ENCODE measurements at places on chromosomes 16 and 17. TPM values are rescaled to one million over a fixed set of nuclear protein-coding genes. Genes with fewer than 3 reads are reported as not detected.

Gene OR4D1
- not detected for total RNA-seq

Gene AANAT
- total RNA-seq = not detected

Gene SLC6A4
- total RNA-seq = 1.1 TPM

Gene CA4
- total RNA-seq = not detected

Gene INCA1
- total RNA-seq = 1.7 TPM

Gene ABCA10
- 0.74 TPM for total RNA-seq

Gene ZSCAN10
- total RNA-seq = 0.09 TPM

Gene KCNJ2
- total RNA-seq = 26.8 TPM

Gene MEOX1
- total RNA-seq = 1.8 TPM

Gene ASIC2
- 3.5 TPM for total RNA-seq

Gene CBX2
- 48.6 TPM for total RNA-seq

Gene KRTAP4-9
- not detected for total RNA-seq

Gene PRR35
- not detected for total RNA-seq

Gene NPW
- total RNA-seq = 16.1 TPM

Gene ARHGAP44
- 11.7 TPM for total RNA-seq

Gene TBC1D3L
- total RNA-seq = 59.1 TPM

Gene SYCE1L
- 21.3 TPM for total RNA-seq

DNA sequence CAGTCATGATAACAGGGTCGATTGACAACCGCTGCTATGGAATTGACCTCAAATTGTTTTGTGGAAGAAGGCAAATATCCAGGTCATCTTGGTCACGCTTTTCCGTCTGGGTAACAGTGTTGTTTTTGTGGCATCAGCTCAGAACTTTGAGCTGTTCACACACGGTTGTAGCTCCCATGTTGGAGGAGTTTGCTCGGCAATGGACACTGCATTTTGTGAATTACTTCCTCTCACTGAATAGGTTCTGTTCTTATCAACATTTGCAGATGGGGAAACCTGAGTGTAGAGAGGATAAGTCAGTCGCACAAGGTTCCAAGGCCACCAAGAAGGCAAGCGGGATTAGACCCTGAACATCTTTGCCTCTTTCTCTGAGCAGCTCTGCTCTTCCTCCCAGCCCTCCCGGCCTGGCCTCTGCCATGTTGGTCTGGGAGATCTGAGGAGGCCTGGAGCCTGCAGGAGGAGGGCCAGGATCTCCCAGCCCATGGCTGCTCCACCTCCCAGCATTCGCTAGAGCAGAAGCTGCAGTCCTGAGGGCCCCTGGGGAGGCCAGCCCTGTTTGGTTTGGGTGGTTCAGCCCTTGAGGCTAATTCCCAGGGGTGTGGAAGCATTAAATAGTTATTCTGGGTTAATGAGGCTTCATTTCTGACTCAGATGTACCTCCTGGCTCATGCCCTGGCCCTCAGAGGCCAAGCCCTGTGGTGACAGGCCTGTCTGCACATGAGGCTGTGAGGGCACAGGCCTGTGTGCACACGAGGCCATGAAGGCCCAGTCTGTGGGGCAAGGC lies 154.1 kb upstream of the PLCG2 start:
- peaks cover 4% of the 10 kb centered on the region for H3K36me3 ChIP-seq
- no peaks in the 10 kb centered on the region for H3K27me3 ChIP-seq
- peaks cover 18% of the 10 kb centered on the region for H3K4me1 ChIP-seq
- no peak overlapping the region for H3K4me3 ChIP-seq
- peak overlapping the region; percentile 75 for H3K27ac ChIP-seq

- no peaks in the 10 kb centered on the region for H3K4me1 ChIP-seq
- no peak for DNase-seq
- no peak overlapping the region for H3K27ac ChIP-seq
- no peak overlapping the region for H3K4me3 ChIP-seq
- peaks cover 16% of the 10 kb centered on the region for H3K27me3 ChIP-seq
Measured at GRCh38 chr16:75947626-75948239, 221.4 kb upstream of the CPHXL start.

DNA sequence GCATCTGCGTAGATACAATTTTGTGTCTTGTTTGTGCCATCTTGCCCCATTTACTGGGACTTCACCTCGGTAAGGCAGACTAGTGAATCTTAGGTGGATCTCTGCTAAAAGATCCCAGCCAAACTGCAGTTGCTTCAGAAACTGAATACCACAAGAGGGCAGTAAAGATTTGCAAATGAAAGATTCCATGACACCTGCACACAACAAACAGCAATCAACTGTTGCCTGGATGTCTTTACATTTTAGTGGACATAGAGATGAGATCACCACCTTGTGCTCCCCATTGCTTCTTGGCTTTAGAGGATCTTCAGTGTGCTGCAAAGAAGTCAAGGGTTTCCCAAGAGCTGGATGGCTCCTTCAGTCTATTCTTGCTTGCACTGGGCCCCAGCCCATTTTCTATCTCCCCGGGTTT lies 119.2 kb upstream of the CACNG5 start:
- no peak overlapping the region for H3K4me3 ChIP-seq
- no peaks in the 10 kb centered on the region for H3K36me3 ChIP-seq
- H3K4me1 ChIP-seq = peaks cover 21% of the 10 kb centered on the region
- DNase-seq = no peak

DNA sequence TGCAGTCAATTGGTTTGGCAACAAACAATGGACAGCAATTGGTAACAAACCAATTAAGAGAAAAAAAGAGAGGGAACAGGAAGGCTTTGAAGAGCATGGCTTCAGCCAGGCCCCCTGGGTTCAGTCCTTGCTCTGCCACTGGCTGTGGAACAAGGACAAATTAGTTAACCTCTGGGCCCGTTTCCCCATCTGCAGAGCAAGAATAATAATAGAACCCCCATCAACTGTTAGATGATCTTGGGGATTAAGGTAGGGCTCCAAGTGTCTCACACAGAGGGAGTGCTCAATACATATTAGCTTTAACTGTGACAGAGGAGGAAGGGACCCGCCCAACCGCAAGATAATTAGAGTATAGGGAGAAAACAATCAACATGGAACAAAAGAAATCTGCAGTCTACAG lies 55.2 kb downstream of the PECAM1 start:
- no peaks in the 10 kb centered on the region for H3K36me3 ChIP-seq
- H3K27me3 ChIP-seq = no peaks in the 10 kb centered on the region
- no peak overlapping the region for H3K27ac ChIP-seq
- H3K4me3 ChIP-seq = no peak overlapping the region
- H3K4me1 ChIP-seq = peaks cover 4% of the 10 kb centered on the region

GRCh38 chr16:19717314-19717713 lies 713 bp downstream of the KNOP1 start:
- peak overlapping the region; percentile 92 for H3K27ac ChIP-seq
- peak overlapping the region; percentile 96 for H3K4me3 ChIP-seq
- H3K36me3 ChIP-seq = peaks cover 17% of the 10 kb centered on the region
- H3K4me1 ChIP-seq = peaks cover 27% of the 10 kb centered on the region

- peaks cover 4% of the 10 kb centered on the region for H3K4me1 ChIP-seq
- H3K27ac ChIP-seq = no peak overlapping the region
- H3K4me3 ChIP-seq = no peak overlapping the region
- DNase-seq = no peak
- H3K27me3 ChIP-seq = peaks cover 11% of the 10 kb centered on the region
- no peaks in the 10 kb centered on the region for H3K36me3 ChIP-seq
Measured at GRCh38 chr17:74414510-74414909, 17.4 kb upstream of the GPRC5C start.

DNA sequence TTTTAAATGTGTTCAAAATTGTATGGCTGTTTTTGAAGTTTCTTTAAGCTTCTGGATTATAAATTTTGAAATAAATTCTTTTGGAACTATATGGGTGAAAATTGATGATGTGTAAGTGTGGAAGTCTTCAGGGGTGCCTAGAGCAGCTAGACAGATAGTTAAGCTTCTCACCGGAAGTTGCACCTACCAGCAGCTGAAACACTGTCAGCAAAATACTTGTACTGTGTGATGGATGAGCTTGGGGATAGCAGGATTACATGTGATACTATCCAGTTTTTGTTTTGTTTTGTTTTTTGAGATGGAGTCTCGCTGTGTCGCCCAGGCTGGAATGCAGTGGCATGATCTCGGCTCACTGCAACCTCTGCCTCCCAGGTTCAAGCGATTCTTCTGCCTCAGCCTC lies 19.7 kb downstream of the RBL2 start:
- H3K4me1 ChIP-seq = peaks cover 17% of the 10 kb centered on the region
- H3K27me3 ChIP-seq = no peaks in the 10 kb centered on the region
- no peak for DNase-seq

GRCh38 chr16:87367529-87367928 lies 16.0 kb downstream of the FBXO31 start:
- peaks cover 21% of the 10 kb centered on the region for H3K4me1 ChIP-seq
- H3K4me3 ChIP-seq = no peak overlapping the region
- H3K27ac ChIP-seq = no peak overlapping the region
- H3K27me3 ChIP-seq = no peaks in the 10 kb centered on the region
- H3K36me3 ChIP-seq = peaks cover 7% of the 10 kb centered on the region

DNA sequence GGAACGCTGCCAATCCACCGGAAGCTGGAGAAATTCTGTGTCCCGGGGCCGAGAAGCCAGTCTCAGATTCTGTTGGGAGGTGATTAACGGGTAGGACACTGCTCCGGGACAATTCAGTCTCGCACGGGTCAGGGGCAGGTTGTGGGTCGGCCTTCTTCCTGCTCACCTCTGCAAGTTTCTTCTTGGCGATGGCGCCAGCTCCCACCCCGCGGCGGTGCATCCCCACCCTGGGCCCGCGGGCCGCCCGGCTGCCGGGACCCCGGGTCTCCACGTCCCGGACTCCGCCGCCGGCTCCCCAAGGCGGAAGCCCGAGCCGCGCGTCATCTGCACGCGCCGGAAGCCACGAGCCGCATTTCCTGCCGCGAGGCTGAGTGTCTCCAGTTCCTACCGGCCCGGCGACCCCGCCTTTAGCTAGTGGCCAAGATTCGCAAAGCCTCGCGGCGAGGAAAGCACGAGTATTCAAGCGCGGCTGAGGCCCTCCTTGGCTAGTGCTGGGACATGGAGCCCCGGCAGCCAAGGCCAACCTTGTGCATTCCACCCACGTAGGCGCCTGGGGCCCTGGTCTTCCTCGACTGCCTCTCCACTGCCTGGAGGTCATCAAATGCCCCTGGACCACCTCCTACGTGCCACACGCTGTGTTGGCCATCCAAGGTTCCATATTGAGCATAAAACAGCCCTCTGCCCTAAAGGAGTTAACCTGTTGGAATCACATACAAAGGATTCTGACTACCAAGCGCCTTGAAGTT lies at the start of gene SNF8:
Gene SNF8 (minus strand): TSS at position 328 of the 746 bp plus-strand sequence. CDS start 108 bp downstream, at position 220.
- H3K27ac ChIP-seq = peak within 1 kb of the TSS; percentile 99
- peak; percentile 95 for DNase-seq
- H3K4me1 ChIP-seq = peaks cover 10% of the 10 kb centered on the region
- H3K36me3 ChIP-seq = peaks cover 5% of the 10 kb centered on the region
- peak within 1 kb of the TSS; percentile 98 for H3K4me3 ChIP-seq

DNA sequence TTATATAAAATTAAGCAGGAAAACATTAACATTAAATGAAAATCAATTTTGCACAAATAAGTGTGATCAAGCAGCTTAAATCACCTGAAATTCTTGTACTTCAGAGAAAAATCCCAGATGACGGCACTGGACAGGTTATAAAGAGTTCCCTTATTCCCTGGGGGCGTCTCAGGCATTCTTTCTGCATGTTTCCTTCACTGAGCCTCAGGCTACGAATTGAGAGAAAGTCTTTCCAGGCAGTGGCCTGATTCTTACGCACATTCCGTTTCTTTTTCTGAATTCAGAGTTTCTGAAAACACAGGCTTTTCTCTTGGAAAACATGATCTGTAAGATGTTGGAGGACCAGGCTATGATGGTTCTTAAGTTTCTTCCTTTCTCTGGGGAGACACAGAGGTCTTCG lies 22.1 kb upstream of the PITPNM3 start:
- H3K4me1 ChIP-seq = peaks cover 33% of the 10 kb centered on the region
- no peak overlapping the region for H3K4me3 ChIP-seq
- H3K27me3 ChIP-seq = no peaks in the 10 kb centered on the region
- peak overlapping the region; percentile 95 for H3K27ac ChIP-seq

GRCh38 chr16:71726476-71727315 lies 2.2 kb upstream of the PHLPP2 start:
- DNase-seq = no peak
- H3K27ac ChIP-seq = no peak overlapping the region
- H3K4me3 ChIP-seq = no peak overlapping the region
- H3K27me3 ChIP-seq = peaks cover 4% of the 10 kb centered on the region
- peaks cover 15% of the 10 kb centered on the region for H3K36me3 ChIP-seq

DNA sequence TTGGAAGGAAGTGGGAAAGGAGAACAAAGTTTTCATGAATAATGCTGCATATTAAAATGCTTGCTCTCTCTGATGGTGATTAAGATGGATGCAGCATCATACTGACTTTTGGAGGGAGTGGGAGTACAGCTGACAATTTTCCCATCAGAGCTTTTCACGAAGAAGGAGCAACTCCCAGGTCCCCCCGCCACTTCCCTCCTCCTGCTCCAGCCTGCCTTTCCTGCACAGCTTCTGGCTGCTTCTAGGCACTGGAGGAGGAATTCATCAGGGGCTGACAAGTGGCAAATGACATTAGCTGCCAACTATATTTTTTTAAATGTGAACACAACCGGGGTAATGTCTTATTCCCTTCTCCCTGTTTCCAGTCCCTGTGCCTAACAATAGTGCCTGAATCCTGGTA lies 477.9 kb downstream of the SHISA9 start:
- no peak overlapping the region for H3K4me3 ChIP-seq
- no peaks in the 10 kb centered on the region for H3K4me1 ChIP-seq
- no peaks in the 10 kb centered on the region for H3K36me3 ChIP-seq
- no peak overlapping the region for H3K27ac ChIP-seq
- no peak for DNase-seq
- H3K27me3 ChIP-seq = no peaks in the 10 kb centered on the region

DNA sequence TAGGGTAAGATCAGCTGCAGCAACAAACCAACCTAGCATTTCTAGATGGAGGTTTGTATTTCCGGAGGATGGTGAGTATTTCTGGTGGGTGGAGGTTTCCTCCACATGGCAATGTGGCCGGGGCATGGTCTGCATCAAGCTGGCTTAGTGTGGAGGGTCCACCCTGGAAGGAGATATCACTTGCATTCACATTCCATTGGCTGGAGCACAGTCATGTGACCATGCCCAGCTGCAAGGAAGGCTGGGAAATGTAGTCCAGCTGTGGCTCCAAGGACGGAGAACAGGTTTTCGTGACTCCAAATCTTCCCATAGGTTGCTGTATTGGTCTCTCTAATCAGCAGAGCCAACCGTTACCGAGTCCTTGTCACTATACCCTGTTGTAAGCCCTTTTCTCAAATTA lies 68.7 kb downstream of the RAI1 start:
- H3K27ac ChIP-seq = peak overlapping the region; percentile 88
- H3K36me3 ChIP-seq = no peaks in the 10 kb centered on the region
- peaks cover 57% of the 10 kb centered on the region for H3K4me1 ChIP-seq
- DNase-seq = no peak
- no peak overlapping the region for H3K4me3 ChIP-seq

GRCh38 chr16:65666132-65666941 lies 544.5 kb upstream of the CDH11 start:
- DNase-seq = no peak
- H3K4me3 ChIP-seq = no peak overlapping the region
- H3K4me1 ChIP-seq = peaks cover 9% of the 10 kb centered on the region
- H3K36me3 ChIP-seq = no peaks in the 10 kb centered on the region
- peak overlapping the region; percentile 28 for H3K27ac ChIP-seq

- H3K27ac ChIP-seq = no peak overlapping the region
- no peaks in the 10 kb centered on the region for H3K36me3 ChIP-seq
- no peak for DNase-seq
- no peaks in the 10 kb centered on the region for H3K27me3 ChIP-seq
Measured at GRCh38 chr16:64455275-64455674, 666.6 kb downstream of the CDH11 start.

- no peak overlapping the region for H3K27ac ChIP-seq
- DNase-seq = no peak
- no peaks in the 10 kb centered on the region for H3K4me1 ChIP-seq
- no peaks in the 10 kb centered on the region for H3K36me3 ChIP-seq
- no peak overlapping the region for H3K4me3 ChIP-seq
- H3K27me3 ChIP-seq = peaks cover 7% of the 10 kb centered on the region
Measured at GRCh38 chr17:72095316-72095715, 25.5 kb upstream of the SOX9 start.

- H3K4me1 ChIP-seq = peaks cover 17% of the 10 kb centered on the region
- no peak overlapping the region for H3K27ac ChIP-seq
- no peak for DNase-seq
- no peaks in the 10 kb centered on the region for H3K36me3 ChIP-seq
- no peaks in the 10 kb centered on the region for H3K27me3 ChIP-seq
Measured at GRCh38 chr17:76515274-76515949, 14.2 kb upstream of the RHBDF2 start.

Data from mesothelial cell of epicardium (in vitro differentiated cells).